Peyer's patch (tissue), 4 donors: ENCODE measurements at places on chromosomes 7 and 10. TPM values are rescaled to one million over a fixed set of nuclear protein-coding genes. Genes with fewer than 3 reads are reported as not detected.

GRCh38 chr10:71863203-71863602 lies 12.2 kb upstream of the PSAP start:
- DNase-seq, result no peak

The C10orf53 gene
- total RNA-seq, result not detected

GRCh38 chr7:68009716-68010115 lies 1013.1 kb downstream of the TYW1 start:
- DNase-seq, result no peak

GRCh38 chr10:27297844-27298521 lies 57.4 kb upstream of the ACBD5 start:
- DNase-seq, result no peak

The TMEM229A gene
- total RNA-seq, result 10.6 TPM
